H54 (cell line): ENCODE measurements at places on chromosomes 1 and 21.

DNA sequence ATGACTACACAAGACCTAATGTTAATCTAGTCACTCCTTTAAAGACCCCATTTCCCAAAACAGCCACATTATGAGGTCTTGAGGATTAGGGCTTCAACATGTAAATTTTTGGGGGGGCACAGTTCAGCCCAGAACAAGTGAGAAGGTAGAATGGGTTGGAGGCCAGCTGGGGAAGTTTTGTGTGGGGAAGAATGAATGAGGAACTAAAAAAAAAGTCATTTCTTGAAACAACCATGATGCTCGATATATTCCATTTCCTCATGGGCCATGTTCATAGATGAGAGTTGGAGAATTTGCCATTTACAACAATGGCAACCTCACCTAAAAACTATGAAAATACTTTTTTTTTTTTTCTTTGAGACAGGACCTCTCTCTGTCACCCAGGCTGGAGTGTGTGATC, 14.5 kb downstream of the NLRP3 start:
- no peak for DNase-seq

- no peak for DNase-seq
Observed at GRCh38 chr21:26441149-26441548, 131.9 kb downstream of the CYYR1 start.

- no peak for DNase-seq
Observed at GRCh38 chr1:156625436-156626078, 6.3 kb downstream of the HAPLN2 start.

- DNase-seq, result no peak
Observed at GRCh38 chr1:185412385-185413087, 95.5 kb upstream of the IVNS1ABP start.

DNA sequence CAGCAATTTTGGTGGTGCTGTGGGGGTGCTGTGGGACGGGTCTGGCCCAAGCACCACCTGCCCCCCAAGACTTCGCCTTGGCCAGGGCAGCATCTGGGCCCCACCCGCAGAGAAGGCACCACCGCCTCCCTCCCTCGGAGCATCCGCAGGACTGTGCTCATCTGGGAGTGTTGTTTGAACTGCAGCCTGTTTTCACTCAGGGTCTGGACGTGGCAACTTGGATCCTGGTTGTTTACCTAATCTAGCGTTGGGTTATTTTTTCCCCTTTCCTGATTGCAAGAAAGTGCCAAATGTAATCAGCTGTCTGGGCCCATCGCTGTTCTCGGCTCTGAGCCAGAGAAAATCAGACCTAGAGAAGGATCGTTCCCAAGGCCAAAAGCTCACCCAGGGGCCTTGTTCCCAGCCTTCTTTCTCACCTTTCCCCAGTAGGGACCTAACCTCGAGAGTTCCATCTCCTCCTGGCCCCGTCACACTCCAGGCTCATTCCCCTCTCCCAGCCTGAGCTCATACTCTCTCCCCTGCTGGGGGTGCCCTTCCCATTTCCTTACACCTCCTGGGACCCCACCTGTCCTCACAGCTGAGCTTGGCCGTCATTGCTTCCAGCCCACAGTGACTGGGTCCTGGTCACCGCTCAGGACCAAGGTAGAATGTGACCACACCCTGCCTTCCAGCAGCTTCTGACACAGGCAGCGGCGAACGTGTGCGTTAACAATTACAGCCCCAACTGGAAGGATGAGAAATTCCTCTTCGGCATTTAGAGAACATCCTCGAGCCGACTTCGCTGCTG, 72.0 kb upstream of the FAM20B start:
- no peak for DNase-seq

GRCh38 chr1:40588586-40588985, 57.1 kb downstream of the ZNF684 start:
- DNase-seq, result no peak

- DNase-seq, result no peak
Observed at GRCh38 chr1:238485912-238486209, 595.1 kb upstream of the ZP4 start.

DNA sequence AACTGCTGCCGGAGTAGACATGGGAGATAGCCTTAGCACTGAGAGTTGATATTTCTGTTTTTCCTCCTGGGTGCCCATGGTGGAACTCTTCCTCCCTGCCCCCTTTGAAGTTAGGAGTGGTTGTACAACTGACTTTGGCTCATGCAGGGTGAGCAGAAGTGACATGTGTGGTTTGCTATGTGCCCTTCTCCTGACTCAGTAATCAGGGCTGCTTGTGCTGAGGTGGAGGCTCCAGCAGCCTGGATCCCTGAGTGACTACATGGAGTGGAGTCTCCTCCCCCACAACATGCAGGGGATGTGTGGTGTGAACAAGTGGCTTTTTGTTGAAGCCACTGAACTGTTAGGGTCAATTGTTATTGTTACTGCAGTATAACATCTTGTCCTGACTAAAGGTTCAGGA, 261.6 kb downstream of the CAMTA1 start:
- no peak for DNase-seq

DNA sequence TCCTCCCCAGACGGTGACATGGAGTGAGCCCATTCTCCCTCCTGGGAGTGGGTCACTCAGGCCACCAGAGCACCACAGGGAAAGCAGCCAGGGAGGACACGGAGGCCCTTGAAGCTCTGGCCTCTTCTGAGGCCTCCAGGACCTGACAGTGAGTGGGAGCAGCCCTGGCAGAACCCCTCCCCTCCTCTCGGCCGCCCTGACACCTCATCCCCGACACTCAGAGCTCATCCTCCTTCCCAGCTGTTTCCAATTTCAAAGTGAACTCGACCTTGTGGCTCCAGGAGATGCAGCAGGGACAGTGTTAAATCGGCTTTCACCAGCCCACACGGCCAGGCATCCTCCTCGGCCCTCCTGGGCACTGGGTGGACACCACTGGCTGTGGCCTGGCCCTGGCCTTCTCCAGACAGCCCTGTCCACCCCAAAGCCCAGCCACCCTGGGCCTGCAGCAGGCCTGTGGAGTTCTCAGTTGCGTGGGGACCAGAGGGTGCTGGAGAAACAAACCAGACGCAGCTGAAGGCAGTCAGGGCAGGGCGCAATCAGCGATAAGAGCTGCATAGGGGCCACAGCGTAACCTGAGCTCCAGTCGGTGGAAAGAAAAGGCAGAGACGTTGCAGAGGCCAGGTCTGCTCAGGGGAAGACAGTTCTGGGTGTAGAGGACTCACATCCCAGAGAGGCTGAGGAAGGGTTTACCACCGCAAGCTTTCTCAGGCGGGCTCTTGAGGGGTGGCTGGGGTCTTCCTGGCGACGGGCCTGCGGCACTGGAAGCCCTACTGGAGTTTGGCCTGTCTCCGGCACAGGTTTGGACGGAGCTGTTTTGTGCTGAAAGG, 27.1 kb downstream of the FTCD start:
- no peak for DNase-seq

DNA sequence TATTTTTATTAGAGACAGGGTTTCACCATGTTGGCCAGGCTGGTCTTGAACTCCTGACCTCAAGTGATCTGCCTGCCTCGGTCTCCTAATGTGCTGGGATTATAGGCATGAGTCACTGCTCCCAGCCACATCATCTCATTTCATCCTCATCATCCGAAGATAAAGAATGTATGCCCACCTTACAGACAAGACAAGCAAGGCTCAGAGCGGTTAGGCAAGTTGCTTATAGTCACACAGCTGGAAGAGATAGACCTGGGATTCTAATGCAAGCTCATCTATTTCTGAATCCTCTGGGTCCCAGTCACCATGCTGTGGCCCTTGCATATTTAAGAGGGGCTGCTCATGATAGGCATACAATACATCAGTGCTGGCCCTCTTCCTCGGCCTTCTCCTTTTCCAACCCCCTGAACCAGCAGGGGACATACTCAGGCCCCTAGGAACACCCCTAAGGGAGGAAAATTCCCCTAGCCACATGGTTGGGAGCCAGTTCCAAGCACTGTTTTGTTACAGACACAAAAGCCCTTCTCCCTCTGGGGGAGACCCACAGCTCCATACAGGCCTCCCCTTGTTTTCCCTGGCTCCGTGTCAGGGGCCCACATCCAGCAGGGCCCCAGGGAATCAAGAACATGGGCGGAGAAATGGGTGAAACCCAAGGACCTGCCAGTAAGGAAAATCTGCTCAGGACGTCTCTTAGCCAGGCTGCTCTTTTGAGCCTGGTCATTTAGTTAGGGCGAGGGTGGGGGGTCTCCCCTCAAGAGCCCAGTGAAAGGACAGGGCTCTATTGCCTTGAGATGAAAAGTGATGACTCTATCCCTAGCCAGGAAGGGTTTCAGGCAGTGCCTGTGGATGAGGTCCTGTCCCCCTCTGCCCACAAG, 6.9 kb downstream of the CSRP1 start:
- no peak for DNase-seq

- DNase-seq, result no peak
Observed at GRCh38 chr1:170657275-170657853, 6.6 kb upstream of the PRRX1 start.

GRCh38 chr1:112982853-112983536, 27.0 kb upstream of the SLC16A1 start:
- no peak for DNase-seq

DNA sequence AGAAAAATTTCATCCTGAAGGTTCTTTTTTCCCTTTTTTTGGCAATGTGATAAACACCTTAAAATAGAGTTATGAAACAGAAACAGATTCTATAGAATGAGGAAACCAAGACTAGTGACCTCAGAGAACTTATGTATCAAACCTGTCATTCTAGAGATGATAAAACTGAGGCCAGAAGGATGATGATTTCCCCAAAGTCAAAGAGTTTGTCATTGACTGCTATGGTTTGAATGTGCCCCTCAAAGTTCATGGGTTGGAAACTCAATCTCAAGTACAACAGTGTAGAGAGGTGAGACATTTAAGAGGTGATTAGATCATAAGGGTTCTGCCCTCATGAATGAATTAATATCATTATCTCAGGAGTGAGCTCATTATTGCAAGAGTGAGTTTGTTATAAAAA, 13.7 kb upstream of the BEND5 start:
- no peak for DNase-seq

GRCh38 chr1:200602632-200603031, 17.9 kb downstream of the KIF14 start:
- no peak for DNase-seq

- DNase-seq, result no peak
Observed at GRCh38 chr1:92210701-92211100, 7.0 kb upstream of the C1orf146 start.

DNA sequence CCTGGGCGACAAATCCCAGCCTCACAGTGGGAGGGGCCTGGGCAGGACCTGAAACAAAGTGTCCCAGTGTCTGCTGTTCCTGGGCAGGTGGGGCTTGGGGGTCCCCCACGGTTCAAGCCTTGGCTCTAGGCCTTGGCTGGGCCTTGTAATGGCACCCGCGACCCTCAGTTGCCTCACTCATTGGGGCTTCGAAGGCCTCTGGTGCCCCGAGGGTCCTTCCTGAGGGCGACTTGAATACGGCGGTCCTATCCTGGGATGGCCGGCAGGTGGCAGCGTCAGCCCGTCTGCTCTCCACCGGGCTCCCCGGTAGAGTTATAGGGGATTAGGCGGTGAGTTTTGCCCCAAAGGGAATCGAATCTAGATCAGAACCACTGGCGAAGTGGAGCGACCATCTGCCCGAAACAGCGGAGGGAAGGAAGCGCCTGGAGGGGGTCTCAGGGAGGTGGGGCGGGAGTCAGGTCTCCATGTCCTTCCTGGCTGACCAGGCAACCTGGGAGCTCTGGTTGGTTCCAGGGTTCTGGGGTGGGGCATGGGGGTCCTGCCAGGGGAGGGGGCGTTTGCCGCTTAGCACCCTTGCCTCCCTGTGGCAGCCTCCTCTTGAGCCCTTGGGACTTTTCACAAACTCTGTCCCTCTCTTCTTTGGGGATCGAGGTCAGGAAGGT, 2.1 kb upstream of the PEX10 start:
- peak; percentile 75 for DNase-seq

DNA sequence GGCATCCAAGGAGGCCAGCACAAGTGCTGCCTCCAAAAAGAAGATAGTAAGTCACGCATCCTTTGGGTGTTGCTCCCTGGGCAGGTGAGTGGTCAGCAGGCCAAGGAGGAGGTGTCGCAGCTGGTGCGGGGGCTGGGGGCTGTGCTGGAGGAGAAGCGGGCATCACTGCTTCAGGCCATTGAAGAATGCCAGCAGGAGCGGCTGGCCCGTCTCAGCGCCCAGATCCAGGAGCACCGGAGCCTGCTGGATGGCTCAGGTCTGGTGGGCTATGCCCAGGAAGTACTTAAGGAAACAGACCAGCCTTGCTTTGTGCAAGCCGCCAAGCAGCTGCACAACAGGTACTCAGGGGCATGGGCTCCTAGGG, 4.3 kb downstream of the TRIM46 start:
- no peak for DNase-seq

DNA sequence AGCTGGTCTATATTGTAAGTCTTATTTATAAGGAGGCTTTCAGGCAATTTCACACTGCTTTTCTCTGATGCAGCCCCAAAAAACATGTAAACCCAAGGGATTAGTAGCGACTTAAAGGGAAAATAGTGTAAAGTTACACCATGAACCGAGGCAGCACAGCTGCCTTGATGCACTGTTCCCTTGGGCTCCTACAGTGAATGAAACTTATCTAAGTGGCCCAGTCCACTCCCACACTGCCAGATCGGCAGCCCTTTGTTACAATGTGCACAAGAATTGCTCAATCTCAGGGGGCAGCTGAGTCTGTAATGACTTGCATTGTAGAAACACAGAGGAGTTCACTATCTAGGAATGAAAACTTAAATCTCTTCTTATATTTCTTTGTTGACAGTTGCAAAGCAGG, 120.8 kb upstream of the ADGRL2 start:
- no peak for DNase-seq

DNA sequence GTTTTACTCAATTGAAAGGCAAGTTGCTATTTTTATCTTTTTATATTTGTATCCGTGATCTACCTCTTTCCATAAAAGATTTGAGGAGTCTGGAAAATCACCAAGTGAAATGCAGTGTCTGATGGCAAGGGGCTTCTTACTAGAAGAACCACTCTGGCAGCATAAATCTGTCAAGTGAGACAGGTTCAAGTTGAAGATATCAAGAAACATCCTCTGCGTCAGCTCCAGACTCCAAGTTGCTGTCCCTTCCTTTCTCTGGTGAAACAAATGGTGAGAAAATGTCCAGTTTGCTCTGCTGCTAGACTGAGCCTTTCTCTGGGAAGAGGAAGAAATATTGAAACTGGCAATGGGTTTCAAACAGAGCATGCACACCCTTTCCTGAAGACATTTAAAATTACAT, 411.2 kb downstream of the PLPP3 start:
- DNase-seq, result no peak

DNA sequence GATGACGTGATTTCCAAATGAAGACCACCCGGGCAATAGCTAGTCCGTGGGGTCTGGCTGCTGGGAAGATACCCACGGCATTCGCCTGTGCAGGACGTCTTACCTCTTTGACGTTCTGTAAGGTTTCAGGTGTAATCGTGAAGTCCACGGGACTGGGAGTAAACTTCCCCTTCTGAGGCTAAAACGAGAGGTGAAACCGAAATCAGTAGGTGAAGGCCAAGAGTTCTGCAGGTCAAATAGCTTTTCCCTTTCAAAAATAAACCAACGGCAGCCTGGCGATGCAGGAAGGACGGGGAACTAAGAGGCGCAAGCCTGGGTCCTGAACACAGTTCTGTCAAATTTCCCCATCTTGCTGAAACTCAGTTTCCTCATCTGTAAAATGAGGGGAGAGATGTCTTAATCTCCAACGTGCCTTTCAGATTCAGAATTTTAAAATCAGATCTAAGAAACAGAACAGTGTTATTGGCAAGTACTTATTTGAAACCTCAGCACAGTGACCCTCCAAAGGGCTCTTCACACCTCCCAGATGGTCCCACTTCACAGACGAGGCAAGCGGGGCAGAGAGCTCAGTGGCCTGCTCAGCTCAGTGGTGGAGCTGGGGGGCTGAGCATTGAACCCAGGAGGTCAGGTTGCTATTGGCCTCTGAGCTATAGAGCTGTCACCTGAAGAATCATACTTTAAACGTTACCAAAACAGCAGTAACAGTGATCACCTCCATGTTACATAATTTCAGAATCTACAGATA, 34.7 kb downstream of the VPS26C start:
- DNase-seq, result no peak
